ENCODE measurements at places on chromosomes 16 and 17.

GRCh38 chr16:1094124-1094479, 1.9 kb downstream of the C1QTNF8 start:
- no peaks in the 10 kb centered on the region for H3K27me3 ChIP-seq
- H3K36me3 ChIP-seq, result no peaks in the 10 kb centered on the region
- no peak overlapping the region for H3K4me3 ChIP-seq
- H3K27ac ChIP-seq, result no peak overlapping the region
- DNase-seq, result no peak
- no peaks in the 10 kb centered on the region for H3K4me1 ChIP-seq

DNA sequence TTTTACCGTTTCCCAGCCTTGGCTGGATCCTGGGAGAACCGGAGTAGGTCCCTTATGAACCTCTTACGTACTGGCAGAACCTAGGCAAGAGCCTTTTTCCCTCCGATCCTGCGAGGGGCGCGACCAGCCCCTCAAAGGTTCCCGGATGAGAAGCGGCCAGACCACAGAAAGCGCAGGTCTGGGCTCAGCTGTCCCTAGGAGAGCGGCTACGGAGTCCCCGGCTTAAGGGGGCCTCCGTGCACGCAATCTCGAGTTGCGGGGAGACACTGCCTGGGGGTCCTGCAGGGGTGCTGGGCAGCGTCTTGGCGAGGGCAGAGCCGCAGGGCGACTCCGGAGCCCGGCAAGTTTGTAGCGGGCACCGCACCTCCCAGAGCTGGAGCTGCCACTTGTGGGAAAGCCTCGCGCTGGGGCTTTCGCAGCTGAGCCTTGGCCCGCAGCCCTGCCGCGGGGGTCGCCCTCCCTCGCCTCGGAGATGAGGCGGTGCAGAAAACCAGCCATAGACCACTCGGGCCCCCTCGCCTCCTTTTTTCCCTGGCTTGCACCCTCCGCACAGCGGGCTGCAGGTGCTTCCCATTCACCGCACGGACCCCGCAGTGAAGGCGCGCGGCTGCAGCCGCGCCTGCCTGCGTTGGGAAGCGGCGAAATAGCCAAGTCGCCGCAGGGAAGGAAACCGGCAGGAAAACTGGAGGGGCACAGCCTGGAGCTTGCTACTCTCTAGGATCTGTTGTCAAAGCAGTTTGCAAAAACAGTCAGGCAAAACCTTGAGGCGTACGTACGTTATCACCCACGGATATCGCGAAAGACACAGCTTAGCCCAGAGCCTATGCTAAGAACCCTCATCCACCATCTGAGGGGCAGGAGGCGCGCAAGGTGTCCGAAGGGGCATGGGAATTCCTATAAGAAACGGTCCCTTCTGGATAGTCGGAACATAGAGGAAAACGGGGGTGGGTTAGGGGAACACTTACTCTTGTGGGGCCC, 834 bp downstream of the CDH8 start:
- peaks cover 5% of the 10 kb centered on the region for H3K36me3 ChIP-seq
- H3K4me1 ChIP-seq, result no peaks in the 10 kb centered on the region
- no peak overlapping the region for H3K27ac ChIP-seq
- H3K27me3 ChIP-seq, result peaks cover 12% of the 10 kb centered on the region
- H3K4me3 ChIP-seq, result no peak overlapping the region

DNA sequence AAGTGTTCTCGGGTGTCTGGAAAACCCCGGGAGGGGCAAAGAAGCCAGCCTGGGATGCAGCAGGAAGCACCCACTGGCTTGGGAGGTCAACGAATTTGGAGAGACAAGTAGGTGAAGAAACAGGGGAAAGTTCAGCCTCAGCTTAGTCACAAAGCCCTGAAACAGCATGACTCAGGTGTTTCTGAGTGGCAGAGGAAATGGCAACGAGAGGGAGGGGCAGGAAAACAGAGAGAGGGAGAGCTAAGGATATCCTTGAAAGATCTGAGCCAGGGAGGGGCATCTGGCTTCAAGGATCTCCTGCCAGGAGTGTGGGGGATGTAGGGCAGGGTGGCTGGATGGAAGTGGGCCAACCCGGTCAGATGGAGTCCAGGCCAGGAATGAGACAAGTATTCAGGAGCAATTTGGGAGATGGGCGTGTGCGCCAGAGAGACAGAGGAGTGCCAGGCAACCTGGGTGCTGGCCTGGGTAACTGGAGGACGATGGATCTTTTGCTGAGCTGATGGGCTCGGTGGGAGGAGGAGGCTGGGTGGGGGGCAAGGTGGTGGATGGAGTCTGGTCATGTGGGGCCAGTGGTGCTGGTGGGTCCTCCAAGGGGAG, 27.2 kb downstream of the ABCC3 start:
- H3K4me1 ChIP-seq, result peaks cover 11% of the 10 kb centered on the region
- H3K4me3 ChIP-seq, result no peak overlapping the region
- no peak for DNase-seq
- H3K27me3 ChIP-seq, result peaks cover 7% of the 10 kb centered on the region
- peak overlapping the region; percentile 69 for H3K27ac ChIP-seq

DNA sequence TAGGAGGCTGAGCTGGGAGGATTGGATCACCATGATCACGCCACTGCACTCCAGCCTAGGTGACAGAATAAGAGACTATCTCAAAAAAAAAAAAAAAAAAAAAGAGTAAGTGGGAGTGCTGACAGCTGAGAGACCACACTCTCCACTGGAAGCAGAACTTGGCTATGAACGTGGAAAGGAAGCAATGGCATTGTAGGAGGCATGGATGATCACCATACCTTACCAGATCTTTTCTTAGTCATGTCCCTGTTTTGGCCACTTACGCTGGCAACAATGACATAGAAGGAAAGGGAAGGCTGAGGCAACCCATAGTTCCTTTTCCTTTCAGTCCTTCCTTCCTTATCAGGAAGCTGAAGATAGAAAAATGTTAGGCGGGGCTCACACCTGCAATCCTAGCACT, 3.7 kb upstream of the ATP1B2 start:
- H3K36me3 ChIP-seq, result no peaks in the 10 kb centered on the region
- DNase-seq, result no peak
- no peak overlapping the region for H3K27ac ChIP-seq
- H3K4me1 ChIP-seq, result peaks cover 21% of the 10 kb centered on the region
- H3K27me3 ChIP-seq, result peaks cover 27% of the 10 kb centered on the region

DNA sequence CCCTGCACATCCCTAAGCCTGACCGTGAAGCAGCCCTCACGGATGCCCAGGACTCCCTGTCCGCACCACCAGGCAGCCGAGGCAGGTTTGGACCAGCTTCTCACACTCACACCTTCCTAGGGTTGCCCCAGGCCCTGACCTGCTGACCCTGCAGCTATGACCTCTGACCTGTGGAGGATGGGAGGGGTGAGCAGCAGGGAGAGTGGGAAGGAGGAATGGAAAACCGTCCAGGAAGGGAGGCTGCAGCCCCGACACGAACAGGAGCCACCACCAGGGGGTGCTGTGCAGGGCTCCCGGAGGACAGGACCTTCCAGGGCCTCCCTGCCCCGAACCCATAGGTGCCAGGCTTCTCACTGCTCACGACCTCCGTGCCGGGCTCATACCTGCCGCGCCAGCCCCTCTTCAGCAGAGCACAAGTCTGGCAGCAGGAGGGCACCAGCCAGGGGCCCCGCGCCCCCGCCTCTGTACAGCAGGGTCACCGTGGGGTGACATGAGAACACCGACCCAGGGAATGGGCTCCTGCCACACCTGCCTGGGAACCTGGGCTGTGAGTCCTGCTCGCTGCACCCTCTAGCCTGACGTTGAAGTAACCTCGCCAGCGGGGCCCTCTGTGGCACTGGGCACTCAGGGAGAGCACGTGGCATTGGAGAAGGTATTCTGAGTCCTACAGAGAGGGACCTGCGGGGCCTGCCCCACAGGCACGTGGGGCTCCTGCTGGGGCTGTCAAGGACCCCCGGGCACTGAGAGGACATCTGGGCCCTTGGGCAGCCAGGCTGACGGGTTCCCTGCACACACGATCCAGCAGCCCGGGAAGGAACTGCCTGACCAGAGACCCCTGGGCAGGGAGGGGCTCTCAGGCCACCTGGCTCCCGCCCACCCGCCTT, 37.6 kb downstream of the CTU2 start:
- no peaks in the 10 kb centered on the region for H3K27me3 ChIP-seq
- no peak overlapping the region for H3K27ac ChIP-seq
- peak; percentile 78 for DNase-seq
- H3K36me3 ChIP-seq, result no peaks in the 10 kb centered on the region

DNA sequence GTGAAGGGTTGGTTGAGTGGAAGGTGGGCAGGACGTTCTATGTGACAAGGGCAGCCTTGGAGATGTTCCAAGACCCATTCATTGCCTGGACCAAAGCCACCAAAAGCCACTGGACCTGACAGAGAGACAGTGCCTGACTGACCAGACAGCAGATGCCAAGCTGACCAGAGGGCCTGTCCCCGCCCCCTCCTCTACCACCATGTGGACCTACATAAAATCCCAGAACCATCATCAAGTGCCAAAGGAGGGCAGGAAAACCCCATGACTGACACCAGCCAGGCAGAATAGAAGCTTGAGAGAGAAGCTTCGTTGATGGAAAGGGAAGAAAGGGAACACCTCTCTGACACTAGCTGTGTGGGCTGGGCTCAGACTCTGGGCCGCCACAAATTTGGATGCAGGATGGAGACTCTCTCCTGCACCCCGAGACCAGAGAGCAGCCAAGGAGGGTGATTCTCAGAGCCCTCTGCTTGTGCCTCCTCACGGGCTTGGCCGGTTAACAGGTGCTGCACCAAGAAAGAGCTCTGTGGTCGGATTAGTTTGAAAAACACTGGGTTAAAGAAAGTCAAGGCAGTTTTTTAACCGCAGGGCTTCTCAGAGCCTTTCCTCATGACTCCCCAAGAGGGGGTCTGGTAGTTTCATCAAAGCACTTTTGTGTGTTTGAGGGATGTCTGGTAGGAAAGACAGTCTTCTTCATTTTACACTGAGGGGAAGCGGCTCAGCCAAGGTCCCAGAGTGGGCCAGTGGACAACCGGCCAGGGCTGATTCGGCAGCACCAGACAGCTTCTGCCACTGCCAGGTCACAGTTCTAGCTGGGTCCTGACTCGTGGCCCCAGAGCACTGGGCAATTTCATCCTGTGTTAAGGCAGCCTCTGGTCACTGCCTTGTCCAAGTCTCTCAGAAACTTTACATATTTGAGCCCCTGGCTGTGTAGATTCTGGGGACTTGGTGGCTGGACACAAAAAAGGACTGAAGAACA, 1.7 kb downstream of the TNFRSF13B start:
- H3K36me3 ChIP-seq, result no peaks in the 10 kb centered on the region
- no peak overlapping the region for H3K4me3 ChIP-seq
- no peak overlapping the region for H3K27ac ChIP-seq
- H3K4me1 ChIP-seq, result no peaks in the 10 kb centered on the region
- H3K27me3 ChIP-seq, result peaks cover 11% of the 10 kb centered on the region
- DNase-seq, result no peak

DNA sequence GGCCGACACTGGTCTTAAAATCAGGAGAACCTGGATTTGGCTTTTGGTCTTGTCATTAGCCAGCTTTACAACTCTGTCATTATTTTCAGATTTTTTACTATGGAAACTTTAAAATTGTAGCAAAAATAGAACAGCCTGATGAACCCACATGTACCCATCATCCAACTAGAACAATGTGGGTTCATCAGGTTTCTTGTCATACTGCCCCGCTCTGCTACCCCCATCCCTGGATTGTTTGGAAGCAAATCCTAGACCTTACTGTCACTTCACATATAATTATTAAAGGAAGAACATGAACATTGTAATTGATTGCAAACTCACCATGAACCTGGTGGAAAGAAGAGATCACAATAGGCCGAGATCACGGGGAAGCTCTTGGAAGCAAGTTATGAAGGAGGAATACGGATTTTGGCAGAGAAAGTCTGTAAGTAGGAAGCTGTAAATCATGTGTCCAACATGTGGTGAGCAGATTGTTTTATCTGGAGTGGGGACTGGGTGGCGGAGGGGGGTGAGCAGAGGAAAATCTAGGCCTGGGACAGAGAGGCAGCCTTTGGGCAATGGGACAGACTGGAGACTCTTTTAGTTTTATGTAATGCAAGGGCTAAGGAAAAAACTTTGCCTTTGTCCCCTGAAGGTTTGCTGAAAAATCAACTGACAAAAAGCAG, 67.0 kb downstream of the PITPNC1 start:
- DNase-seq, result no peak
- peaks cover 4% of the 10 kb centered on the region for H3K36me3 ChIP-seq

- peaks cover 22% of the 10 kb centered on the region for H3K4me1 ChIP-seq
- peaks cover 20% of the 10 kb centered on the region for H3K36me3 ChIP-seq
- no peaks in the 10 kb centered on the region for H3K27me3 ChIP-seq
- no peak overlapping the region for H3K4me3 ChIP-seq
- DNase-seq, result no peak
- no peak overlapping the region for H3K27ac ChIP-seq
Measured at GRCh38 chr16:56749672-56750491, 20.0 kb downstream of the NUP93 start.

DNA sequence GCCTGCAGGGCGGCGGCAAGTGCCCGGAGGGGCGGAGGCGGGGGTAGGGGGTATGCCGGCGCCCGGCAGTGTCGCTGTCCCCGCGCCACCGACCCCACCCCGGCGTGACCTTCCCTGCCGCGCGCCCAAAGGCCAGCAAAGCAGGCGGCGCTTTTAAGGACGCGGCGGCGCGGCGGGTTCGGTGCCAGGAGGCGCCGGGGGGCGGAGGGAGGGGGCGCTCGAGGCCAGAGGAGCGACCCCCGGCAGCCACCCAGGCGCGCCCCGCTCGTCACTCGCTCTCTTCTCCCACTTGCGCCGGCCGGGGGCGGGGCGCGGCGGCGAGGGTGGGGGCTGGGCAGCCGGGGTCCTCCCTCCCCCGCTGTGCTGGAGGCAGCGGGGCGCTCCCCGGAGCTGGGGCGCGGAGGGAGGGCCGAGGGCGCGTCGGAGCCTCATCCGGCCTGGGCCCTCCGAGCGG, 8.6 kb upstream of the BAHCC1 start:
- H3K4me3 ChIP-seq, result no peak overlapping the region
- peaks cover 1% of the 10 kb centered on the region for H3K4me1 ChIP-seq
- H3K27ac ChIP-seq, result no peak overlapping the region
- no peak for DNase-seq
